ENCODE measurements at places on chromosomes 1 and 21. TPM values are rescaled to one million over a fixed set of nuclear protein-coding genes. Genes with fewer than 3 reads are reported as not detected.

Gene STYXL2
- 0.17 TPM for total RNA-seq

Gene THEM5
- total RNA-seq, result not detected

Gene GJB4
- not detected for total RNA-seq

Gene PDC
- not detected for total RNA-seq

Gene TBX15
- 0.64 TPM for total RNA-seq

Gene RAB29
- 24.7 TPM for total RNA-seq

Gene CLEC20A
- total RNA-seq, result not detected

Gene TNFRSF9
- total RNA-seq, result 0.49 TPM

Gene PTPRC
- 127 TPM for total RNA-seq

Gene PCAT6
- 0.81 TPM for total RNA-seq

Gene ACTN2
- total RNA-seq, result 2.8 TPM

DNA sequence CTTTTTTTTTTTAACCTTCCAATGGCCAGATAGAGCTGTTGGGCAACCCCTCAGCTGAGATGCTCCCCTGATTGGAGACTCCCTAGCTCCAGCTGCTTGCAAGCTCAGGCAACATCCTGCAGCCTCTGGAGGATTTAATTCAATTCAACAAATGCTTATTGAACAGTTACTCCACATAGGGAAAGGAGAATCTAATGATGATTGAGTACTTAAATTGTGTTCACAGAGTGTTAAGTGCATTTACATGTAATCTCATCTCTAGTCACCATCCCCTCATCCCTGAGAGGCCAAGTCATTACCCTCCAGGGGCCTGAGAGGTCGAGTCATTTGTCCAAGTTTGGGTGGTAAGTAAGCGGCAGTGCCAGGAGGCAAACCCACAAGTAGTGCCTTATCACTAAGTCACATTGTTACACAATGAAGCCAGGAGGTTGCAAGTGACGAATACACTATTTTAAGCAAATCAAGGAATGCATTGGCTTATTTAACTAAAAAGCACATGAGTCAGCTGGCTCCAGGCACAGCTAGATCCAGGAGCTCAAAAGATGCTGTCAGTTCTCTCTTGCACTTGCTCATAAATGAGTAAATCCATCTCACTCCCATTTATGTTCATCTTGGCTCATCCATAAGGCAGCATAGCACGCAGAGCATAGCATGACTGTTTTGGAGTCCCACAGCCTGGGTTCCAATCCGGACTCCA, 64.3 kb downstream of the OPTC start:
- no peak for DNase-seq

DNA sequence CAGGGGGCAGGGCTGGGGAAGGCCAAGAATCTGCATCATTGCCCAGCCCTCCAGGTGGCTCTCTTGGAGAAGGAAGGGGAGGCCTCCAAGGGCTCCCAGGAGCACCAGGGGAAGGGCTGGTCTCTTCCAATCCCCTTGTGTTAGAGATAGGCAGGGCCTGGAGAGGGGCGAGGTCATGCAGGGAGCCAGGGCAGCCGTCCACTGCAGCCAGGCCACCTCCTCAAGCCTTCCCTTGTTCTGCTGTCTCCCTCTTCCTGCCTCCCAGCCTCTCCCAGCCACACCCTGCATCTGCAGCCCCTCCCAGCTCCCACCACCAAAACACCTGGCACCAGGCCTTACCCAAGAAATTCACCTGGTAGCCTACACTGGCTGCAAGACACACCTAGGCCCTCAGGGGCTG, 105.3 kb upstream of the IFFO2 start:
- DNase-seq, result no peak

- no peak for DNase-seq
Measured at GRCh38 chr1:220056374-220056773, 10.1 kb upstream of the EPRS1 start.

- no peak for DNase-seq
Measured at GRCh38 chr1:9655836-9656235, 4.3 kb downstream of the PIK3CD start.

- DNase-seq, result no peak
Measured at GRCh38 chr1:3777647-3778589, 5.4 kb downstream of the SMIM1 start.

GRCh38 chr1:220451532-220451931, 76.4 kb upstream of the MARK1 start:
- DNase-seq, result no peak

- DNase-seq, result no peak
Measured at GRCh38 chr1:30754684-30755171, 2.8 kb downstream of the LAPTM5 start.

GRCh38 chr1:15571266-15571665, 13.6 kb downstream of the AGMAT start:
- DNase-seq, result no peak

GRCh38 chr1:15410223-15410883, 665 bp downstream of the EFHD2 start:
- no peak for DNase-seq

- DNase-seq, result peak; percentile 6
Measured at GRCh38 chr1:247295274-247295684, 36.4 kb downstream of the ZNF496 start.

DNA sequence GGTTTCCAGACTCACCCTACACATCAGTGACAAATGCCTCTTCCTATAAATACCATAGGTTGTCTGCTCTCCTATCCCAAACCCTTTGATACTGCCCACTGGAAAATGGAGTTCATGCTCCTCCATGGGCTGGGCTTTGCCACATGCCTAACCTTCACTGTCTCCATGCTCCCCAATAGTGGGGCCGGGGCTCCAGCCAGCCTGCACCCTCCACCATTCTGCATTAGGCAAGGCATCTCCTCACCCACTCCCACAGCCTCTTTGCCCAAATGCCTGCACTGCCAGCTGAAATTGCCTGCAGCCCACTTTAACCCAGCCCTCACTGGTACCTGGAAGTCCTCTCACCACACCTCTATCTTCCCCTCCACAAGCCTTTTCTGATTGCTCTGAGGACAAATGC, 18.2 kb upstream of the MPZL1 start:
- no peak for DNase-seq

- DNase-seq, result no peak
Measured at GRCh38 chr21:35719080-35719479, 341.2 kb downstream of the SETD4 start.

DNA sequence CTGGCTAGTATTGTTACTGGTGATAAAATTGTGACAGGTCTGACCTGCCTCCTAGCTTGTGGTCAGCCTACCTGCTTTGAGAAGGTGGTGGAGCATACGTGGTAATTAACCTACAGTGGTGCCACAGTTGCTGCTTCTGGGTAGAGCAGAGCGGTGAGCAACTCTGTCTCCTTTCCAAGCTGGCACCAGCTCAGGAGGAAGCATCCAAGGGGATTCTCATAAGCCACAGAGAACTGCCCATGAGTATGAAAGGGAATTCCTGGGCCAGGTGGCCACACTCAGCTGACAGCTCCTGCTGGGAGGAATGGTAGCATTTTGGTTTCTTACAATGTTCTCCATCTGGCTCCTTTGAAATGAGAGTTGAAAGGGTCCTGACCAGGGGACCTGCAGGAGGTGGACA, 39.4 kb downstream of the ATP2B4 start:
- DNase-seq, result no peak

GRCh38 chr1:2288816-2289536, 60.9 kb downstream of the SKI start:
- no peak for DNase-seq

DNA sequence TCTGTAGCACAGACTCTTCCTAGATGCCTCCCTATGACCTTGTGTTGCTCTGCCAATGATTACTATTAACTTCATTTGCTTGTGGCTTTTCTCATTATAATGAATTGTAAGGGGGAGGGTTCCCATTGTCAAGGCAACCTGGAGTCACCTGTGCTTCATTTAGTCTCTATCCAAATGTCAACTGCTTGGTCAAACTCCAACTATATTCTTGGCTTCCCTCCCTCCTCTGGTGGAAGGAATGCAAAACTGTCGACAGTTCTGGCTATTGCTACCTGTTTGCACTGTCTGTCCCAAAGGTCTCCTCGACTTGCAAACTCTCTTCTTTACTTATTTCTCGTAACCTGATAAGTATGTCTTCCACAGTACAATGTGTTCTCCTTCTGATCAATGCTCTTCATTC, 100.3 kb downstream of the CACNA1E start:
- DNase-seq, result no peak

GRCh38 chr1:11196945-11197344, 7.8 kb downstream of the ANGPTL7 start:
- DNase-seq, result no peak

DNA sequence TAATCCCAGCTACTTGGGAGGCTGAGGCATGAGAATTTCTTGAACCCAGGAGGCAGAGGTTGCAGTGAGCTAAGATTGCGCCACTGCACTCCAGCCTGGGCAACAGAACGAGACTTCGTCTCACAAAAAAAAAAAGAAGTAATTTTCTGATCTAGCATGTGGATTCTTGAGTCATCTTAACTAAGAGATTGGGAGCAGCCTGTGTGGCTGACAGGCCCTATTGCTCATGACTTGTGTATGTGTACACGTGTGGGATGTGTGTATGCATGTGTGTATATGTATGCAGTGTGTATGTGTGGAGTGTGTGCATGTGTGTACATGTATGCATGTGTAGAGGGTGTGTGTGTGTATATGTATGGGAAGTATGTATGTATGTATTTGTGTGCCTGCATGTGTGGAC, 29.5 kb downstream of the DOP1B start:
- no peak for DNase-seq

- no peak for DNase-seq
Measured at GRCh38 chr1:8969937-8970336, 24.3 kb downstream of the CA6 start.

DNA sequence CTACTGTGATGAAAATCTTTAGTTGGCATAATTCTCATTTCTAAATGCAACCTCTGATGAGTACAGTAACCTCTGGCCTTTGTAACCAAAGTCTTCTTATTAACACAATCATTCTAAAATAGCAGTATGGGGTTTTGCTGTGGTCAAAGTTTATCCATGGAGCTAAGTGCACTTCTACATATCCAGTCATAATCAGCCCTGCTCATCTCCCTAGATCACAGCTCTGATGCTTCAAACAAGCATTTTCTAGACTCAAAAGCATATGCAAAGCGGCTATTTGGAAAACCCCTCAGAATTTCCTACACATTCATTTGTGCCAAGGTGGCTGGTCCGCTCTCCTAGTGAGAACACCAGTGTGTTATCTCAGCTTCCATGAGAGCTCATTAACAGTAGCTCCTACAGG, 418.6 kb downstream of the MRPL39 start:
- DNase-seq, result no peak

- peak; percentile 47 for DNase-seq
Measured at GRCh38 chr1:9835758-9836631, 12.2 kb upstream of the CLSTN1 start.

DNA sequence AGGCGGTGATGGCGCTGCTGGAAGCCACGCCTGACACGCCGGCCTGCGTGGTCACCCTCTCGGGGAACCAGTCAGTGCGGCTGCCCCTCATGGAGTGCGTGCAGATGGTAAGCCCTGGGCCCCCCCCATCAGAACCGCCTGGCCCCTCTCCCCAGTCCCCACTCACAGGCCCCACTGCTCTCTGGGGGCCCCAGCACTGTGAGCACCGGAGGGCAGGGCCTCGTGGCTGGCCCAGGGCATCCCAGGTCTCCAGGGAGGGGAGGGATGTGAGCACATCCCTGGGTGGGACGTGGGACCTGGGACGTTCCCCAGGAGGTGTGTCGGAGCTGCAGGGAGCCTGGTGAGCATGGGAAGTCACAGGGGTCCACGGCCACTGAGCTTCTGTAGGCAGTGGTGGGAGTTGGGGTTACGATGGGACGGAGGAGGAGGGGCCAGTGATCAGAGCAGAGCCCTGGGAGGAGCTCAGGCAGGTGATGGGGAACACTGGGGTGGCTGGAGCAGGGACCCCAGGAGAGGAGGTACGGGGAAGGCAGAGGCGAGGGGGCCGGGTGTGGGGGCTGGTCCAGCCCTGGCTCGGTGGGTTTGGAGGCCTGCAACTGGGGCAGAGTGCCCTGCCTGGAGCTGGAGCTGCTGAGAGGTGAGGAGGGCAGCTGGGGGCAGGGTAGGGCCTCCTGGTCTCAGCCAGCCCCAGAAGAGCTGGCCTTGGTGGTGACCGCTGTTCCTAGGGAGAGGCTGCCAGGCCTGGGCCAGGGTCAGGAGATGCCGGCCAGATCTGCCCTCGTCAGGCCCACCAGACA, 18.8 kb downstream of the PFKL start:
- no peak for DNase-seq
